Kidney epithelial cell (primary cell): ENCODE measurements at places on chromosomes 7 and 10. TPM values are rescaled to one million over a fixed set of nuclear protein-coding genes. Genes with fewer than 3 reads are reported as not detected.

KLF14 gene
- 0.07 TPM in 1 of 2 replicates, not detected in the other for total RNA-seq

TMEM248 gene
- total RNA-seq = 96.5 and 103 TPM in 2 replicates

CYP2C19 gene
- not detected in 2 replicates for total RNA-seq

CPA2 gene
- not detected in 2 replicates for total RNA-seq

ADCYAP1R1 gene
- total RNA-seq = 0.07 TPM in 1 of 2 replicates, not detected in the other
